ENCODE measurements at places on chromosomes 7 and 10.

DNA sequence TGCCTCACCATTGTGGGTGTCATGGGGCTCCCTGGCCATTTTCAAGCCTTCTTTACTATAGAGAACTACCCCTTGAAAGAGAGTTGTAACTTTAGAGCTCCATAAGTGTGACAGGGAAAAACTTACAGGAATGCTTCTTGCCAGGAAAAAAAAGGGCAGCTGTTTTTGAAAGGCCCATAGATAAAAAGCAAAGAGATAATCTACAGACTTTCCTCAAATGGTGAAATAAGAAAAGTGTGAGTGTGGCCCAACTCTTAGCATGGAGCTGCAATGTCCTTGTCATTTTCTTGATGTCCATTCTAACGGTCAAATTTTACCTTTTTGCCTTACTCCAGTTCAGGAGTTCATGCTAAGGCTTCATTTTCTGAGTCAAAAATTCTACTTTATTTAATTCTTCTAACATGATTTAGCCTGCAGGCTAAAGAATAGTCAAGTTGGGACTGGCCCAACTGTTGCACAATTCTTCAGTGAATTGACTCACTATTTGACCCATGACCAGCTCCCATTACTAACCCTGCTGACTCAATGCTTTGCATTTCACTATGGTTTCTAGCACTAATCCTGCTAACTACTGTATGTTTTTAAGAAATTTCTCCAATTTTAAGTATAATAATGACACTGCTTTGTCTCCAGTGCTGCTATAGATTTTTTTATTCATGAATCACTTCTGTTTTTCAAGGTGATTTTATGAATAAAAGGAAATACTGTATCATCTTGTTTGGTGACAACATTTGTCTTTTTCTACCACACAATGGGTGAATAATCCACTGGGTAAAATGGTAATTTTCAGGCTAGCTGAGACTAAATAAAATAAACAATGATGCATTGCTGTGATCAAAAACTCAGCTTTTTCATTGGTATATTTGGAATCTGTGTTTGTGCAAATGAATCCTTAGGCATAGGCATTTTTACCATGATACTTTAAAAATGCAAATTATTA lies 41.4 kb upstream of the SGCE start:
- DNase-seq = no peak

DNA sequence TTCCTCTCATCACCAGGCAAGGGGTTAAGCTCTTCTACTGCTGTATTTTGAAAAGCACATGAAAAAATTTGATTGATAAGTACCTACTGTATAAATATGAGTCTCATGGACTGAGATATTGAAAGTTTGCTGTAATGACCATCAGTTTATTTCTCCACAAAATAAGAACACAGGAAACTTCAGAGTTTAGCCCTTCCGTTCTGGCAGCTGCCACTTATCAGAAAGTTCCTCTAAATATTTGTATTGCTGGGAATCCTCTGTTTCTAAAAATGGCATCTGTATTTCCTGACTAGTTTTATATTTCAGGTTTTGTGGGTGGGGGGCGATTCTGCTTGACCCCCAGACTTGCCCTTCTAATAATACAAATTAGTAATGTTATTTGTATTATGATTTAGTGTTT lies 92.0 kb downstream of the LYZL2 start:
- DNase-seq = no peak

DNA sequence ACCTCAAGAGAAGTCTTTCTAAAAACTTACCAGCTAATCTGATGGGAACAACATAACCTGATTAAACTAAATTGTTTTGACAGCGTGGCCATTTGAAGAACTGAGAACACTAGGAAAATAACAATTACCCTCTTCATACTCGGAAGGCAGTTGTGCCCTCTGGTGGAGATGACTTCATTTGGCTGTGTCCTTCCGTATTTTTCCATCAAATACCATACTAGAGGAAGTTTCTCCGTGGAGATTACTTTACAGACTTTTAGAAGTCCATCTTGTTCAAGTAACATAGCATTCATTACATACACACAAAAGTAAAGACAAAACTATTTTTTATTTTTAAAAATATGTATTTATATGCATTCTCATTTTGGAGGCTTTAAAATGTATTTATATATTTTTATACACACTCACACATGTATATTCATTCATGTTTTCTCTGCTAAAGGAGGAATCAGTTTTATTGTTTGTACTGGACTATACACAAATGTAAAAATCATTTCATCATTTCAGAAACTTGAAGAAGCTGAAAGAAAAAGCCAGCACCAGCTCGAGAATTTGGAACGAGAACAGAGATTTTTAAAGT lies 25.2 kb downstream of the SMNDC1 start:
- DNase-seq = no peak

DNA sequence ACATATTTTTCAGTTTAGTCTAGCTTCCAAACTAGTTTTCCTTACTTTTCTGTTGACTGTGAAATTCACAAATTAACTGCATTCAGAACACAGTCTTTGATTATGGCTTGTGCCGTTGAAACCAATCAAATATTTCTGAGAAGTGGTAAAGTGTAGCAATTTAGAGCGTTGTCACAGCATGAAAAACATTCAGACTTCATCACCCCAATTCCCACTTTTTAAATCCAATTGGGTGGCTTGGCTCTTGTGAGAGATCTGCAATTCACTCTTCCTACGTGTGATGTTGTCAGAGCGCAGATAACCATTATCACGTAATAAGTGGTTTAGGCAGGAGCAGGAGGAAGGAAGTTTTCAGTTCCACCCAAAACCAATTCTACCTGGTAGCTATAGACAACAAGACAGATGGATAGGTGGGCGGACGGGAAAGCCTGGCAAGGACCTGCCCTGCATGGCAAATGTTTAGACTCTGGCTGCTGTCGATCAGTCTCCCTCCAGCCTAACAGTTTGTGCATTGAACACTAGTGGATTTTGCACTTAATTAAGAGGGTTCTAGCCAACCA lies 8.9 kb downstream of the COBL start:
- no peak for DNase-seq

- DNase-seq = no peak
Measured at GRCh38 chr7:156119771-156120170, 307.5 kb upstream of the SHH start.

DNA sequence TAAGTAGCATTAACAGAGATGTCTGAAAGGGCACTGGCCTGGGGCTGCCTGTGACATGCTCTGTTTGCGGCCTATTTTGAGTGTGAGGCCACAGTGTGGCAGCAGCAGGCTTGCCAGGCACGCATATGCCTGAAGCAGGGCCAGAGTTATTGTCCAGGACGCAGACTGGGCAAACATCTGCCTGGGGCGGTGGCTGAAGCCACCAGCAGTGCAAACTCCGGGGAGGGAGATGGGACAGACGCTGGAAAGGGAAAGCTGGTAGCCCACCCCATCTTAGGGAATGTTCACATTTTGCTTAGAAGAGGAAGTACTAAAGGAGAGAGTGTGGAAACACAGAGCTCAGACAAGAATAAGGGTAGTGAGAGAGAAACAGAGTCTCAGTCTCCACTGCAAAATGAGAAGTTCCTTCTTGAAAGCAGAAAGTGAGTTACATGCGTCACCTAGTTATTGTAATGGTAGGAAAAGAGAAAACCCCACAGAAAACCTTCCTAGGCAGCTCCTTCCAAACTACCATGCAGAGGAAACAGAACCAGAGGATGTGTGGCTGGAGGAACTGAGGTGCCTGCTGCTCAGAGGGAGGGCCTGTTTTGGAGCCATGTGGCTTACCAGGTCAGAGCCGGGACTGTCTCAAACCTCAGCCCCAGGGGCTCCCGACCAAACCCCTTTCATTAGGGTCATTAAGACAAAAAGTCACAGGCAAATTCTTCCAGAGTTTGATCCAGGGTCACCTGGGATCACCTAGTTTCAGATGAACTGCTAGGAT lies 14.5 kb downstream of the AKR1B1 start:
- DNase-seq = no peak

DNA sequence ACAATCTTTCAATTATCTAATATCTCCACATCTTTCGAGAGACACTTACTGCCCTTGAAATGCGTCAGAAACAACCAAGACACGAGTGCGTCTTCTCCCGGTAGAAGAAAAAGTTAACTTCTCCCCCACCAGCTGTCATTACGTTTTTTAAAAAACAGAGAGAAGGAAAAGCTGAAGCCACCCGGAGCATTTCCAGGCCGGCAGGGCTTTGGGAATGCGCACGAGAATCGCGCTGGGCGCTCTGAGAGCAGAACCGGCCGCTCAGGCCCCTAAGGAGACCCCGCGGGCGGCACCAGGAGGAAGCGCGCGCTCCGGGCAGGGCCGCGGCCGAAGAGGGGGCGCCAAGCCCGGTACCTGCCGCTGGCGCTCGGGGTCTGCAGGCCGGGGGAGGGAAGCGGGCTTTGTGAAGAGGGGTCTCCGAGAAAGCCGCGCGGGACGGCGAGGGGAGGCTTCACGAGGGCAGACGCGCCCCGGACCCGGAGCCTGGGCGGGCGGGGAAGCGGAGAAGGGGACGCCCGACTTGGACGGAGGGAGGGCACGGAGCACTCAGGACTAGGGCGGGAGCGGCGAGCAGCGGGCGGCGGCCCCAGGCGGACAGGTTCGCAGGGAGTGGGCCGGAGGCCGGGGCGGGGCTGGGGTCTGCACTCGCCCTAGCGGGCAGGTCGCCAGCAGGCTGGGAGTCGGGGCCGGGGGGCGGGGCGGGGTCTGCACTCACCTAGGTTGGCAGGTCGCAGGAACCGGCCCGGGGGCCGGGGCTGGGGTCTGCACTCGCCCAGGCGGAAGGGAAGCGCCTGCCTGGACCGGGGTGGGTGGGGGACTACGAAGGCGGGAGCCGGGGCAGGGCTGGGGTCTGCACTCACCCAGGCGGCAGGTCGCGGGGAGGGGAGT lies 932 bp downstream of the ESYT2 start:
- DNase-seq = no peak

GRCh38 chr10:112713411-112713810 lies 236.6 kb upstream of the TCF7L2 start:
- DNase-seq = no peak

DNA sequence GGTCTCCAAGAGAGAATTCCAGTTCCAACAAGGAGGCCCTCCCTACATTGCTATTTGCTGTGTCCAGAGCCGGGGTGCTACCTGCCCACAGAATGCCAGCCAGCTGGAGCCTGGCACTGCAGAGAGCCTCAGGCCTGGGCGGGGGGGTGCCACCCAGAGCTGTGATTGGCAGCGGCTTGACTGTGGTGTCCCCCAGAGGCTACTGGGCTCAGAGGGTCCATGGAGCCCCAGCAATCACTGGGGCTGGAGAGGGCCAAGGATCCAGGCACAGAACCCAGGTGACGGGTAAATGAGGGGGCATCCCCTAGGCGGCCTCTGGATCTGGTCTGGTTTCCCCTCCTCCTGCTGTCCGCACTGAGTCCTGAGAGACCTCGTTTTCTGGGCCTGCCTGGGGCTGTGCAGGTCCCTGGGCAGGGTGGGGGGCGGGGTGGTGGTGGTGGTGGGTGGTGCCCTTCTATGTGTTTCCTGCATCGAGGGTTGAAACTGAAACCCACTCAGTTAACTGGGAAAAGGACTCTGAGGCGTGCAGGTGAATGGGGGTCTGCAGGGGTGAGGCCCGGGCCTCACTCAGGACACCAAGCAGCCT lies 12.6 kb downstream of the DPYSL4 start:
- DNase-seq = no peak

DNA sequence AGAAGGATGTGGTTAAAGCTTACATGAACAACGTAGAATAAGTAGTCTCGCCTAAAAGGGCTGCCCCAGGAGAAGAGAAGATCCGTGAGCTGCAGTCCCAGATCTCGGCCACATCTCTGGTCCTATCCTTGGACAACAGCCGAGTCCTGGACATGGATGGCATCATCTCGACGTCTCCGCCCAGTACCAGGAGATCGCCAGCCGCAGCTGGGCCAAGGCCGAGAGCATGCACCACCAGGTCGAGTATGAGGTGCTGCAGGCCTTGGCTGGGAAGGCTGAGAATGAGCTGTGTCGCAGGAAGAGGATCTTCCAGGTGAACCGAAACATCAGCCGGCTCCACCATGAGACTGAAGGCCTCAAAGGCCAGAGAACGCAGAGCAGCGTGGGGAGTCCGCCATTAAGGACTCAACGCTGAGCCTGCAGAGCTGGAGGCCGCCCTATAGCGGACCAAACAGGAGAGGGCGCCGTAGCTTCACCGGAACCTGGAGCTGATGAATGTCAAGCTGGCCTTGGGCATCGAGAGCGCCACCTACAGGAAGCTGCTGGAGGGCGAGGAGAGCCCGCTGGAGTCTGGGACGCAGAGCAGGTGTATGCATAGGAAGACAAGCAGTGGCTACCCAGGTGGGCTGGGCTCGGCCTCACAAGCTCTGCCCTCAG lies 22.2 kb downstream of the LIPK start:
- no peak for DNase-seq

DNA sequence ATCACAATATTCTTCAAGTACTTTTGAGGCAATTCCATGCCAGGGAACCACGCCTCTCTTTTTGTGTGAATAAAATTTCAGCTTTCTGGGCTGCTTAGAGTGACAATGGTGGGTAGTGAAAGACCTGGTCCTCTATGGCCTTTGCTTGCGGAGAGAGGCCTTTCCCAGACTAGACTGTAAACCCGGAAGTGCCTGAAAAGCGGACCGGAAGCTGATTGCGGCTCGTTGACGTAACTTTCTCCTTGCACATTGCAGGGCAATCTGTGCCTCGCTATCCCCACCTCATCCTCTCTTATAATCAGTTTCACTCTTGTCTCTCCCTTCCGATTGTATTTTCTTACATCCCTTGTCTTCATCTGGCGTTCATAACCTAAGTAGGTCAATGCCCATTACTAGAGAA lies 310.4 kb downstream of the CAMK1D start:
- DNase-seq = no peak

GRCh38 chr10:44774676-44775401 lies 136.3 kb upstream of the TMEM72 start:
- no peak for DNase-seq

DNA sequence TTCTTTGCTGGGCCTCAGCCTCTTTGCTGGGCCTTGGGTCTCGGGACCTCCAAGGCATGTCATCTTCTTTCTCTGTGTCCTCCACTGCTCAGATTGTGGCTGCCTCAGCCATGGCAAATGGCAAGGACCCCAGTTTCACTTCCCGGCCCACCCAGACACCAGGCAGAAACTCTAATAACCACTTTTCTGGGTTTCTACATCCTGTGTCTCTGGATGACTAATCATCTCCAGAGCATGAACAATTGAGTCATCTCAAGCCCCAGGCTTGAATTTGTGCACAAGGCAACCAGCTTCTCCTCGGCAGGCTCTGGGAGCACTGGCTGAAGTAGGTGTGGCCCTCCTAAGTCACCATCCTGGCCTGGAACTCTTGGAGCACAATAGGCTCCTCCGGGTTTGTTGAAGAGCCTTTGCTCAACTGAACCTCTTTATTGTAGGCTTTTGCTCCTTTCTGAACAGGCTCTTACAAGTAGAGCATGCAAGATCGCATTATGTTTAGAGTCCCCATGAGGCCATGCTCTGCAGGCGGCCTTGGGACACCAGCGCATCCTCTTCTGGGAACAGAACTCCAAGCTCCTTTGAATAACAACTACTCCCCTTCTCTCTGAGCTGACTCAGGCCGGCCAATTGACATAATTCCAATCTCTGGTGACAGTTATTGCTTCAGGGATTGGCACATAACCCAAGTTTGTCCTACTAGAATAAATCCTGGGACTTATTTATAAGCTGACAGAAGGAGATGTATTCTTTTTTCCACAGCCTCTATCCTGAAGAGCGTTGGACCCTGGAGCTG lies 218.1 kb downstream of the WDR11 start:
- DNase-seq = no peak

All from activated T-helper 1 cell treated with anti-CD3 and anti-CD28 coated beads, Interleukin-2, amount 50 U/mL, for 16 hours (primary cell).